ENCODE measurements at places on chromosomes 11 and 22. TPM values are rescaled to one million over a fixed set of nuclear protein-coding genes. Genes with fewer than 3 reads are reported as not detected.

The RTN3 gene
- total RNA-seq = 50.0 TPM

The TNNI2 gene
- not detected for total RNA-seq

The PHRF1 gene
- total RNA-seq = 25.4 TPM

The REXO2 gene
- total RNA-seq = 23.6 TPM

The MUC15 gene
- not detected for total RNA-seq

The XKR3 gene
- not detected for total RNA-seq

The ESAM gene
- total RNA-seq = 10.5 TPM

The NCF4 gene
- 2.7 TPM for total RNA-seq

The KDM4E gene
- total RNA-seq = not detected

The NRXN2 gene
- total RNA-seq = 0.98 TPM

The PANX3 gene
- not detected for total RNA-seq

The IL17REL gene
- total RNA-seq = not detected

The FOLR1 gene
- total RNA-seq = not detected

The MGAT3 gene
- 0.13 TPM for total RNA-seq

The MYEOV gene
- total RNA-seq = 0.78 TPM

The GRIA4 gene
- total RNA-seq = not detected

The CNTF gene
- total RNA-seq = 0.50 TPM

The SCN3B gene
- not detected for total RNA-seq

The AGBL2 gene
- 2.7 TPM for total RNA-seq

The C11orf91 gene
- total RNA-seq = not detected

The NXPE1 gene
- not detected for total RNA-seq

The MUS81 gene
- 14.3 TPM for total RNA-seq

The BRSK2 gene
- total RNA-seq = 0.18 TPM

The CEP126 gene
- total RNA-seq = 0.10 TPM

The F2 gene
- 1,408 TPM for total RNA-seq

The HPX gene
- 5,455 TPM for total RNA-seq

The ARHGEF17 gene
- 6.8 TPM for total RNA-seq

The APOL4 gene
- 0.60 TPM for total RNA-seq

The APOBEC3C gene
- 2.5 TPM for total RNA-seq

The OR10S1 gene
- total RNA-seq = not detected

The GLYAT gene
- total RNA-seq = 270 TPM

The MMP1 gene
- not detected for total RNA-seq

The ART1 gene
- not detected for total RNA-seq

The ZP1 gene
- total RNA-seq = not detected

The CREB3L1 gene
- 0.30 TPM for total RNA-seq

The TAF10 gene
- 52.5 TPM for total RNA-seq

The DDB1 gene
- total RNA-seq = 105 TPM

The MN1 gene
- total RNA-seq = 1.2 TPM

The MOGAT2 gene
- 172 TPM for total RNA-seq

Data from left lobe of liver (tissue), 2 donors.